Esophagus squamous epithelium (tissue), 5 donors: ENCODE measurements at places on chromosomes 1 and 21.

DNA sequence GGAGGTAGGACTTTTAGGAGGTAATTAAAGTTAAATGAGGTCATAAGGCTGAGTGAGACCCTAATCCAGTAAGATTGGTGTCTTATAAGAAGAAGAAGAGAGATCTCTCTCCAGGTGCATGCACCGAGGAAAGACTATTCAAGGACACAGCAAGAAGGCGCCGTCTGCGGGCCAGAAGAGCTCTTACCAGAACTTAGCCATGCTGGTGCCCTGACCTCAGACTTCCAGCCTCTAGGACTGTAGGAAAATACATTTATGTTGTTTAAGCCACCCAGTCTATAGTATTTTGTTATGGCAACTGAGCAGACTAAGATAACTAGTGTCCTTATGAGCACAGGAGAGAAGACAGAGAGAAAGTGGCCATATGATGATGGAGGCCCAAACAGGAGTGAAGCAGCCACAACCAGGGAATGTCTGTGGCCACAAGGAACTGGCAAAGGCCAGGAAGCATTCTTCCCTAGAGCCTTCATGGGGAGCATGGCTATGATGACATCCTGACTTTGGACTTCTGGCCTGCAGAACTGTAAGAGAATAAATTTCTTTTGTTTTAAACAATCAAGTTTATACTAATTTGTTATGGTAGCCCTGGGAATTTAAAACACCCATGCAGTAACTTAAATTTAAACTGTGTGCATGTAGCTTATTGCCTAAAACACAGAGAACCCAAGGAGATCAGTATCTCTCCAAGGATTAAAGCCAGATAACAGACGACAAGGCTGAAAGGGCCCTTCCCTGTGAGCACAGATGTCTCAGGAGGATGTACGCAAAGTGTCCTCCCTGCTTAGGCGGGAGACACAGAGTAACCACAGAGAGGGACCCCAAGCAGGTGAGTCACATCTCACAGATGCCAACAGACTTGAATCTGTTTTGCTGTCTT, 9.9 kb upstream of the CD58 start:
- DNase-seq, result no peak

GRCh38 chr1:92957030-92957734, 4.1 kb downstream of the DIPK1A start:
- DNase-seq, result no peak

DNA sequence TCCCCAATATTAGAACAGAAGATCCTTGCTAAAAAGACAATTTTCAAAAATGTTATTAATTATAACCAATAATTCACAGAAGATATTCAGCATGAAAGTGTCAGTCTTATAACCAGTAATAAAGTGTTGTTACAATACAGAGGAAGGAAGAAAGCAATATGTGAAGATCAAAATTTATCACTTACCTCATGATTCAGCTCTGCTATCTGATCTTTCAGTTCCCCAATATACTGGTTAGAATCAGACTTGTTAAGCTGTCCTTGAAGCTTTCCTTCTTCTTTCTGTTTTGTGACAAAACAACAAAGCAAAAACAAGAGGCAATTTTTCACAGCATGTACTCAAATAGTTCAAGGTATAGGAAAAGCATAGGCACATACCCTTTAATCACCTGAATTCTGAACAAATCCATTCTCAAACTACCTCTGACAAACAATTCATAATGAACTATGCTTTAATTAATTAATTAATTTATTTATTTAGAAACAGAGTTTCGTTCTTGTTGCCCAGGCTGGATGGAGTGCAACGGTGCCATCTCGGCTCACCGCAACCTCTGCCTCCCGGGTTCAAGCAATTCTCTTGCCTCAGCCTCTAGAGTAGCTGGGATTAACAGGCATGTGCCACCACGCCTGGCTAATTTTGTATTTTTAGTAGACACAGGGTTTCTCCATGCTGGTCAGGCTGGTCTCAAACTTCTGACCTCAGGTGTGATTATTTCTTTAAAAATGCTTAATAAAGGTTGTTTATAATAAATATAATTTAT, 76.9 kb upstream of the GFI1 start:
- no peak for DNase-seq

DNA sequence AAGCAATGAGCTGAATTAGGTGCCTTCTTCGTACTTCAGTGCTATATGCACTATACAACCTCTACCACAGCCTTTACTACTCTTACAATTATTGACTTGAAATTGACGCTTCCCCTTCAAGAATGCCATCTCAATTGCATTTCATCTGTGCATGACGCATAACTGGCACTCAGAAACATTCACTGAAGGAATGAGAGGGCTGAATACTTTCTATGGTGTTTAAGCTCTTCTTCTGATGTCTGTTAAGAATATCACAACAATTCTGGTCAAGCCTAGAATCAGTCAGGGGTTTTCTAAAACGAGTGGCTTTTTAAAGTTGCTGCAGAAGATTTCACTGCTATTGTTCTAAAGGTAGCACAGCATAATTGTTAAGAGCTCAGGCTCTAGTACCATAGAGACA, 11.5 kb downstream of the DENND1B start:
- DNase-seq, result no peak

DNA sequence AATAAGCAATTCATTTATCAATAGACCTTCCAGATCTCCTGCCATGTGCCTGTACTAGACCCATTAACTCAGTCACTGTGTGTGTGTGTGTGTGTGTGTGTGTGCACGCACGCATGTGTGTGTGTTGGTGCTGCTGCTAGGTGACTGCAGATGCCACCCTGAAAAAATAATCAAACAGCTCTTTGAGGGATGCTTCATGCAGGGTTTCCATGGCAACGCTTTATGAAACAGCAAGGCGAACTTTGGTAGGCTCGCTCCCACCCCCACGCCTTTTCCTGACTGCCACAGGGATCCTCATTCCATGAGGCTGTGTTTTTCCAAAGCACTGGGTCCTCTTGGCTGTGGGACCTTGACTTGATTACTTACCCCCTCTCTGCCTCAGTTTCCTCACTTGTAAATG, 94.0 kb downstream of the HMGB4 start:
- no peak for DNase-seq

DNA sequence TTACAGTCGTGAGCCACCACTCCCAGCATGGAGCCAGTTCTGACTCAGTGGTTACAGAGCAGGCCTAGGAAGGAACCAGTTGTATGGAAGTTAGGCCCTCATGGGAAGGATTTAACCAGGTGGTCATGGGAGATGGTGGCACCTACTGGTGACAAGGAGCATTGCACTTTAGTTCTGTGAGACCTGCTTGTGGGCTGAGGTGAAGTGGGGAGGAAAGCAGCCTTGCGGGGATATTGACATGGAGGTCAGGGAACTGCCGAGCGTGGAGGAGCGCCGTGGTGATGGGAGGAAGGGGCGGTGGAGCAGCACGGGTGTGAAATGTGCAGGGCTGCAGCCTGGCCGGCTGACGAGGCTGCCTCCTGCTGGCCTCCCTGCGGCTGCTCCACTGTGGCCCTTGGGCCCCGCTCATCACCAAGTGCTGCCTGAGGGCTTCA, 100.4 kb downstream of the GALNT2 start:
- no peak for DNase-seq

DNA sequence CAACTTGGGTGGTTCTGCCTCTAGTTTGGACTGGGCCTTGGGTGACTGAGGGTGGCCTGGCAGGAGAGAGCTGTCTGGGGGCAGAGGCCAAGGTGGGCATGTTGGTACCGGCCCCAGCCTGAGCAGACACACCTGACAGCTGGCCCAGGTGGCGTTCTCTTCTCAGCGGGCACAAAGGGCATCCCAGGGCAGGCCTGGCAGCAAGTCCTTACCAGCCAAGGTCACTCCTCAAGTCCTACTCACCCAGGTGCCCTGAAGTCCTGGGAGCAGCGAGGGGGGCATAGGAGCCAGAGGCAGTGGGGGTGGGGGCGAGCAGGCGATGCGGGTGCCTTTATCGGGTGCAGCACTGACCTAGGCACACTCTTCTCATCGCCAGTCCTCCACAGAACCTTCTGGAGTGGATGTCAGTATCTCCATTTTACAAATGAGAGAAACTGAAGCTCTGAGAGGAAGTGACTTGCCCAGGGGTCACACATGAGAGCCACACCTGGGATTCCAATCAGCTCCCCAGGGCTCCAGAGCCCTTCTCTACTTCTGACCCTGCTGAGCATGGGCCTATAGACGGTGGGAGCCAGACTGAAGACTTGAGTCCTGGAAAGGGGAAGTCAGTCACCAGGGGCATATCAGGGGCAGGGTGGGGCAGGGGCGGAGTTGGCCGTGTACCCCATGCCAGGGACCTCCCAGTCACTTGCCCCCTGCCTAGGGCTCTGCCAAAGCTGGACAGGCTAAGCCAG, 587 bp upstream of the SLC25A34 start:
- DNase-seq, result no peak

- no peak for DNase-seq
Observed at GRCh38 chr1:156684227-156684782, 7.1 kb upstream of the NES start.

DNA sequence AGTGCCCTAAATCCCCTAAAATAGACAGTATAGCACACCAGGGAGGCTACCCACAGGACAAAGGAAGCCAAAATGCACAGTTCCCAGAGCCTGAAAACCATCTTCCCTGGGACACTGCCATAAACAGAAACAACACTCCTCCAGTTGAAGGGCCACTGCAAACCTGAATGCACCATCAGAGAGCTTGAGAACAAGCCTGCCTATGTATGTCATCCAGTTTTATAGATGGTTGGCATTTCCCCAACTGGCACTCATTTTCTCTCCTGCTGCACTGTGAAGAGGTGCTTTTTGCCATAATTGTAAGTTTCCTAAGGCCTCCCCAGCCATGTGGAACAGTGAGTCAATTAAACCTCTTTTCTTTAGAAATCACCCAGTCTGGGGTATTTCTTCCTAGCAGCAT, 169.0 kb downstream of the AGBL4 start:
- no peak for DNase-seq

GRCh38 chr1:1926886-1927660, 8.0 kb upstream of the TMEM52 start:
- DNase-seq, result no peak

GRCh38 chr1:199685369-199685768, 342.1 kb upstream of the NR5A2 start:
- no peak for DNase-seq

DNA sequence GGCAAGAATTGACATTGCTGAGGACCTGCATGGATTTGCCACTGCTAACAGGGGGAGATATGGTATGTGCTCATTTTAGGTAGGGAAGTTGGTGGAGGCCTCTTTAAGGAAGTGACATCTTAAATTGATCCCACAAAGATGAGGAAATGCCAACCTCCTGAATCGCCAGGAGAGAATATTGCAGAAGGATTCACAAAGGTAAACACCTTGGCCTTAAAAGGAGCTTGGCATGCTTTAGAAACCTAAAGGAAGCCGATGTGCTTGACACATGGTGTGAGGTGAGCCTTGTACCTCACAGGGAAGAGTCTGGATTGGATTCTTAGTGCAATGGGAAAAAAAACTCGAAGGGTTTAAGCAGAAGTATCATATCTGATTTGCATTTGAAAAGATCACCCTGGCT, 470.5 kb upstream of the DAB1 start:
- DNase-seq, result no peak

GRCh38 chr1:65959896-65960567, 167.3 kb downstream of the PDE4B start:
- DNase-seq, result no peak

GRCh38 chr1:180221462-180221861, 8.6 kb upstream of the LHX4 start:
- no peak for DNase-seq

GRCh38 chr1:147162093-147162492, 10.2 kb downstream of the PRKAB2 start:
- DNase-seq, result no peak

DNA sequence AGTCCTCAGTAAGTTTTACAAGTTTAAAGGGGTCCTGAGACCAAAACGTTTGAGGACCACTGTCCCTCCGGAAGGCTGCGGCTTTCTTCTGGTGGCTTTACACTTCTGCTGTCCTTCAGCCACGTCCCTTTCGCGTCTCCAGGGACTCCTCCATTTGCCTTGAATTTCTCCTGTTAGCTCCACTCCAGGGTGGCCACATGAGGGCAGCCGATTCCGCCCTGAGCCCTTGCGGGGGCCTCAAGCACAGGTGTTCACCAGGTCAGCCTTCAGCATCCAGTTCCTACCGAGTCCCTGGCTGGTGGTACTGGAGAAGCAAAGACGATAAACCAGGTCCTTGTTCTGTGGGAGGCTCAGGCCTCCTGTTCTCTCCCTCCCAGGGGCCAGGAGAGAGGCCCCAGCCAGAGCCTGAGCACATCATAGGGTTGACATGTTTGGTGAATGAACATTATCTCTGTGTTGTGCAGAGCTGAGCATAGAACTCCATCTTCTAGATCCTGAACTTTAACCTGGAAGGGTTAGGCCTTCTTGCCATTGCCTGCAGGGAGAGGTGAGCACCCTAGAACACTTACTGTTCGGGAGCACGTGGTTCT, 27.4 kb upstream of the COQ8A start:
- DNase-seq, result no peak

DNA sequence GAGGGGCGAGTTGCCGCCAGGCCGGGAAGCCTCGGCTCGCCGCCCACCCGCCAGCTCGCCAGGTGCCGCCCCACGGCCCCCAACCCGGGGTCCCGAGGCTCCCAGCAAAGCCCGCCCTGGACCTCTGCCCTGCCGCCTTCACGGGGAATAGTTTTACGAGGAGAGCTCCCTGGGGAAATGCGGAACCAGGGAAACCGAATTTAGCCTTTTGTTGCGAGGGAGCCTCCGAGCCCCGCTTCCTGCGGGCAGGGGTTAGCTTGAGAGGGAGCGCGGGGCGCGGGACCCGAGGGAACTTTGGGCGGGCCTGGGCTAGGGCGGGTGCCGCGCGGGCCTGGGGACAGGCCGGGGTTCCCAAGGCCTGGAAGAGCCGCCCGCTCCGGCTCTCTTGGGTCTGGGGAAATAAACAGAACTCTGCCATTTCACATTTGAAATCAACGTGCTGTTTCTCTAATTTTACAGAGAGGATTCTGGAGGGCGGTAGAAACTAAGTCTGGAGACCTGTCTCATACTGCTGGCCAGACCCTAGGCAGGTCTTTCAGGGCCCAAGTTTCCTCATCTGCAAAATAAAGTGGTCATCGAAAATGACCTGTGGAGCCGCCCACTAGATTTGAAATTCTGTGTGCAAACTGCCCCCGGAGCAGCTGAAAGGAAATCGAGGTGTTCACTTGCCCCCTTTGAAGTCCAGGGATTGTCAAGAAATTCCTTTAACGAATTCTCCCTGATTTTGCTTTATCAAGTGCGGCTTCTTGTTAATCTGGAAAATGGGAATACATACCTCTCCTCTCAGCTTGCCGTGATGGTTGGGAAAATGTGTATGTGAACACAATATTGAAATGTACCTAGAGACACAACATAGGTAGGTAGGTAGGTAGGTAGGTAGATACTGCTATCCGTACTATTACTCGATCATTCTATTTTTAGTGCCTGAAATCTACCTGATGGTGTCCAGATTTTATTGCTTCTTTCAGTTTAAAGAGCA, 749 bp upstream of the GLUL start:
- no peak for DNase-seq
